ENCODE measurements at places on chromosomes 1 and 21. TPM values are rescaled to one million over a fixed set of nuclear protein-coding genes. Genes with fewer than 3 reads are reported as not detected.

Gene ATP1A4
- total RNA-seq: 0.10 TPM

Gene PNRC2
- 64.8 TPM for total RNA-seq

Gene FALEC
- not detected for total RNA-seq

DNA sequence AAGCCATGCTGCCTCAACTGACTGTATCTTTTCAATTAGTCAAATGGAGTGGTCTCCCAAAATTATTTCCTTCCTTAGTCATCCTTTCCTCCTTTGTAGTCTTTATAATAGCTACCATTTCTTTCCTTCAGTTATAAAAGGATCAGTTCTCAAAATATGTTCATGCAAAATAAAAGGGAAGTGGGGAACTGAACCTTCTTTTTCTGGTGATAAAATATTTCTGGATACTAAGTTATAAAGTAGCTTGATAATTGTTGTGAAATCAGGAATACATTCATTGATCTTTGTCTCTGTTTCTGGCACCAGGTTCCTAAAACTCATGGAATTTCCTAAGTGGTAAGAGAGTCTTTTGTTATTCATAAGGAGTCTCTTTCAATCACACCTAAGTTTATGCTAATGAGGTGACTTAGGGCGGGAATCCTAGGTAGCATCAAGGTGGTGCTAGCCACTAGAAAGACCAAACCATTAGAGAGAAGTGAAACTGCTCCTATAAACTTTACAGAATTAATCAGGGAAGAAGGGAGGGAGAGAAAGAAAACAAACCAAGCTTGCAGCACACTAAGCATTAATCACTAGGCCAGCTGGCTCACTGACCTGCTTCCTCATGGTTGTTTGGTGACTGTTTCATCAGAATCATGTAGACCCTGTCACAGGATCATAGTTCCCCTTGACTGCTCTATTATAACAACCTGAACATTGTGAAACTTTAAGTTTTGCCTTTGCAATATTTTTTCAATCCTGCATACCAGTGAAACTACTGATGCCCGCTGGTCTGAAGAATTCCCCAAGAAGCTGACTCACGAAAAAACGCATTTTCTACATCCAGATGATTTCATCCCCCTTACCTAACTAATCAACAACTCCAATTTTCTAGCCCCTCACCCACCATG, 161.6 kb upstream of the PTBP2 start:
- peak; percentile 53 for DNase-seq

DNA sequence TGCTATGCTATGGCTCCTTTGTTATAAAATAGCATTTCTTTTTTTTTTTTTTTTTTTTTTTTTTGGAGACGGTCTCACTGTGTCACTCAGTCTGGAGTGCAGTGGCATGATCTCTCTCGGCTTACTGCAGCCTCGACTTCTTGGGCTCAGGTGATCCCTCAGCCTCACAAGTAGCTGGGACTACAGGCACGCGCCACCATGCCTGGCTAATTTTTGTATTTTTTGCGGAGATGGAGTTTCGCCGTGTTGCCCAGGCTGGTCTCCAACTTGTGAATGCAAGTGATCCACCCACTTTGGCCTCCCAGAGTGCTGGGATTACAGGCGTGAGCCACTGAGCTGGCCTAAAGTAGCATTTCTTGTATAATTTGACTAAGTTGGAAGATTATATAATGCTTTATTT, 10.8 kb downstream of the CAMTA1 start:
- no peak for DNase-seq

DNA sequence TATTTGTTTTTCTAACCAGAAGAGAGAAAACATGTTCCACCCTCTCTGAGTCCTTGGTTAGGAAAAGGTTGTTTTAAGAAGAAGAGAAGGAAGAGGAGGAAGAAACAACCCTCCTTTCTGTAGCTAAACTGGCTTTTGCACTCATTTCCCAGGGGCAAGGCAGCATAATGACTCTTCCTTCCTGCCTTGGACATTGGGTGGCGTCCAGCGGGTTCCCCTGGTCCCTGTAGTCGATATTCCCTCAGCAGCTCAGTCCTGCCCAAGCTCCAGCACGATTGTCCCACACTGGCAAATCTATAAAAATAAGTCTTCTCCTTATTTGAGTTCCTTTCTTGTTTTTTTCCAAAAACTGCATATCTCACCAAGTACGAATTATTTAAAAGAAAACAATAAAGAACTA, 81.2 kb downstream of the TEX35 start:
- DNase-seq: no peak

DNA sequence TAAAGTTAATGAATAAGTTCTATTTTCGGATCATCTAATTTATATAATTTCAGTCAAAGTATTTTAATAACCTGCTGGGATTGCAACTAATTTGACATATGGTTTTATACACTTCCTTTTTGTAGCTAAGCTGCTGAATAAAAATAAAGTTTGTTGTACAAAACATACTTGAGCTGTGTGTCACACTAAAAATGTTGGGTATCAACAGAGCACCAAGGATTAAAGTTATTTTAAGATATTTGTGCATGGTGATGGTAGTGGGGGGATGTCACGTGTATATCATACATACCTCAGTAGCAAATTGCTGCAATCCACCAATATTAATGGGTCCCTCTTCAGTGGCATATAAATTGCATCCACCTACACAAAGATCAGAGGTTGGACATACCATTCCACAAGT, 199.6 kb downstream of the DPYD start:
- no peak for DNase-seq

GRCh38 chr1:103087256-103087655, 21.1 kb downstream of the COL11A1 start:
- no peak for DNase-seq

- no peak for DNase-seq
These were observed 232.3 kb downstream of the GRIK3 start for GRCh38 chr1:36802018-36802417.

DNA sequence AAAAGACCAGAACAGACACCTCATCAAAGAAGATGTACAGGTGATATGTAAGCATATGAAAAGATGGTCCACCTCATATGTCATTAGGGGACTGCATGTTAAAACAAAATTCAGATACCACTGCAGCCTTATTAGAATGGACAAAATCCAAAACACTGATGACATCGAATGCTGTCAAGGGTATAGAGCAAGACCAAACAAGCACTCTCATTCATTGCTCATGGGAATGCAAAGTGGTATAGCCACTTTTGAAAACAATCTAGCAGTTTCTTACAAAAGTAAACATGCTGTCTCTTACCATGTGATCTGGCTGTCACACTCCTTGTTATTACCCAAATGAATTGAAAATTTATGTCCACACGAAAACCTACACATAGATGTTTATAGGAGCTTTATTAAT, 426.6 kb upstream of the ESRRG start:
- no peak for DNase-seq

All from myocyte (in vitro differentiated cells).